ENCODE measurements at places on chromosomes 1 and 21.

DNA sequence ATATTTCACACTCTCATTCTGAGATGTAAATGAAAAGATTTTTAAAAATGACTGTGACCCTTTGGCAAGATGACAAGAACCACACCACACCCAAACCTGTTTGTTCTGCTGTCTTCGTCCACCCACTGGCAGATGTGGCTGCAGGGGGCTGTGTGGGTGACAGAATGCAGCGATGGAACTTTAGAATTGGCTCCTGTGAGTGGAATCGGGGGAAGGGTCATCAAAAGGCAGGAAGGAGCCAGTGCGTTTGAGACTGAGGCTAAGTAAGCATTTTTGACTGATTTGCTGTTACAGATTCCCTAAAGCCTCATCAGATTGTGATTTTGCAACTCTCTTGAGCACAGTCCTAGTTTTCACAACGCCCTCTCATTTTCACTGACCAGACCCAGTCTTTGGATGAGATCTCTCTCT is 111.2 kb upstream of the ADGRL2 start:
- peak; percentile 77 for DNase-seq

DNA sequence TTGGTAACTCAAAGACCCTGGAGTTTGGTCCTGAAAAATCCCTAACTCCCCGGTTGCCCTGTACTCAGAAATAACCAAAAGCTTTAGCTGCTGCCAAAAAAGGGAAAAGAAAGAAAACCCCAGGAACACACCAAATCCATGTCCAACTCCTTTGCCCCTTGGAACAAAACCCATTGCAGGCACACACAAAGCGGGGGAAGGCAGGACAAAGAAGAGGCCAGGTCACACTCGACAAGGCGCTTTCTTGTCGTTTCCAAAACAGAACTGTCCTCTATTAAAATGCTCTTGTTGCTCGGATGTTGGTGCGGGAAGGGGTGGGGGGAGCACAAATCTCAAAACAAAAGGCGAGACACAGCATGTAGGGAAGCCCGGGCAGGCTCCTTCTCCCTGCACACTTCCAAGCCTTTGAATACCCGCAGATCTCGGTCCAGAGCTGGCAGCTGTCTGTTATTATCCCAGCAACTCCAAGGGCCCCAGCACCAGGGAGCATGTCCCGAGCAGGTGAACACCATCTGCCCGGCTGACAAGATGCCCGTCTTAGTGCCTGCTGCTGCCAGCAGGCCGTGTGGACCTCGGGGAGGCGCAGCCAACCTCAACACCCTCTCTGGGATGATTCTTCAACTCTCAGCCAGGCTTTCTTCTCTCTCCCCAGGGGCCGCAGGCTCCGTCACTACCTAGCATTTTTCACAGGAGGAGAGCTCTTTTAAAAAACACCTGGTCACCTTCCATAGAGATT is 96.4 kb downstream of the SSBP3 start:
- no peak for DNase-seq

DNA sequence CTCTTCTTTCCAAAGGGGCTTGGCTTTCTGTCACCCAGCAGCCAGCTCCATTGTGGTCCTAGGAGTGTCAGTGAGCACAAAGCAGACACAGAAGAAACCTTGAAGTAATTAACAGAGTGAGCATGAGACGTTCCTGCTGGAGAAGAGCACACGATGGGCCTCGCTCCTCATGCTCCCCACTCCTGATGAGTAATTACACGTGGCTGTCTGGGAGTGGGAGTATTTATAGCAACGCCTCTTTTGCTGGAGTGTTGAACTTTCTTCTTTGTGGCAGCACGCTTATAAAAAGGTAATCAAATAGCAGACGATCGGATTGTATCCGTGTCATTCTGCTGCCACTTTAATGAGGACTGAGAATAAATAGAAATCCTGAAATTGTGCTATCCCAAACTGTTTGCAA is 185.8 kb downstream of the CAMTA1 start:
- DNase-seq: no peak

- DNase-seq: no peak
These were observed 17.9 kb downstream of the TNFRSF25 start for GRCh38 chr1:6447818-6448748.

DNA sequence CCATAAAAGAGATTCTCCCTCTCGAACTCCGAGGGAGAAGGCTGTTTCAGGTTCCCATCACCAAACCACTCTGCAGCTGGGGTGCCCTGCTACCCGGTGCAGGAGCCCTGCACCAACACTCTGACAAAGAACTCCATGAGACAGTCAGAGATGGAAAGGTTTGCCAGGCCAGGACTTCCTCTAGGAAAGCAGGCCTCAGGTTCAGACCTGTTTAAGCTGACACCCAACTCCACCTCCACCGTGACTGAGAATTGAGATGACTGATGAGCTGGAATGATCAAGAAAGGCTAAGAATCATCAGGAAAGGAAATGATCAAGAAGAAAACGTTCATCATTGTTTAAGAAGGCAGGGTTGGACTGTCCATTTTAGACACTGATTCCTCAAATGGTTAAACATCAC is 46.2 kb upstream of the KCNE1 start:
- DNase-seq: no peak

DNA sequence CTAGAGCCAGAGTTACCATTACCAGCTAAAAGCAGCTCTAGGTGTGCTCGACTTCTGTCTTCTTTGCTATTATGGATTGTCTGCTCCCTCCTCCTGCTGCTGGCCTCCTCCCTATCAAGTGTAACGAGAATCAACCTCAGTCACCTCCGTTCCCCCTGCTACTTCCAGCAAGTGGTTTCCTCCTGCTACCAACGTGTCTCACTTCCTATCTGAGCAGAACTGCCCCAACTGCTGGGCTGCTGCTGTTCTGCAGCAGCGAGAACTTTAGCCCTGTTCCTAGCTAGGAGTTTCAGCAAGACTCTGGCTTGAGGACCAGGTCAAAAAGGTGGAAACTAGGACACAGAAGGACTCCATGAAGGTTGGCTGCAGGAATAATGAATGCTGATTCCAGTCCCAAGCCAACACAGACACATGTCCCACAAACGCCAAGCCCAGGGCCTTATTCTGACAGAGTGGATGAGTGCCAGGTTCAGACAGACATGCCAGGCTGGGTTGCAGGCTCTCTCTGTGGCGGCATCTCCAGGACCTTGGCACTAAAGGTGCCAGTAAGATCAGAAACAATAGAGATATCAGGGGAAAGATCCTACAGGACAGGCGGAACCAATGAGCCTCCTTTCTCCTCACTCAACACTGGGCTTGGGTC is 46.9 kb downstream of the CD34 start:
- no peak for DNase-seq

DNA sequence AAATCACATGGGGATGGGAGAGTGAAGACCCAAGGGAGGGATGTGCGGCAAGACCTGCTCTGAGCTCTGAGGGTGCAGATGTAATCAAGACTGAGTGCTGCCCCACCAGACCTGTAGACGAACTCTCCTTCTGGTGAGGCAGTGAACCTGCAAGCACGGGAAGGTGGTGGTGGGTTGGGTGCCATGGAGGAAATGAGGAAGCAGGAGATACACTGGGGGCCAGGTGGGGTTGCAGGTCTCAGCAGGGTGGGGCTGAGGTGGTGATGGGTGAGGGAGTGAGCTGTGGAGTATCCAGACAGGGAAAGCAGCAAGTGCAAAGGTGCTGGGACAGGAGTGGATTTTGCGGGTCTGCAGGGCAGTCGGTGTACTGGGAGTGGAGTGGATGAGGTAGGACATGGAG is 102.3 kb downstream of the KCNJ15 start:
- DNase-seq: no peak

DNA sequence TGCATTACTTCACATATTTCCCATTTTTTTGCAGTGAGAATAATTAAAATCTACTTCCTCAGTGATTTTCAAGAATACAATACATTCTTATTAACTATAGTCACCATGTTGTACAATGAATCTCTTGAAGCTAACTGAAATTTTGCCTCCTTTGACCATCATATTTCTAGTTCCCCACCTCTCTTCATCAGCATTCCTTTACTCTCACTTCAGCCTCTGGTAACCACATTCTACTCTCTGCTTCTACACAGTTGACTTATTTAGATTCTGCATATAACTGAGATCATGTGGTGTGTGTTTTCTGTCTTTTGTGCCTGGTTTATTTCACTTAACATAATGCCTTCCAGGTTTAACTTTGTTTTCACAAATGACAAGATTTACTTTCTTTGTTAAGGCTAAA is 304.4 kb upstream of the LYPLAL1 start:
- DNase-seq: no peak
